Heart left ventricle (tissue), 16 donors: ENCODE measurements at places on chromosomes 4 and X.

DNA sequence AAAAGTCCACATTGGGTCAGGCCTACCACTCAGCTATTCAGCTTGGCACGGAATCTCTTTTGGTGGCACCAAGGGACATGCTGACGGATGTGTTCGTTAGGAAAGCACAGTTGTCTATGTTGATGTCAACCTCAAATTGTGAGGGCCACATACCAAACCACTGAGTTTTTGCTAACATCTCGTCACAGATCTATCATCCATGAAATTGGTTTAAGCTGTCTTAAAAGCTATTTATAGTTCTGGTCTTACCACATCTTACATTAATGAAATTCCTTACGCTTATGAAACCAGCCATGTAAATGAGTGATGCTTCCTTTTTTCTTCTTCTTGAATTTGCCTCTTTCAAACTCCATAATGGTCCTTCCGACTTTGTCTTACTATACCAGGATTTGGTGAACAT is 101.5 kb downstream of the MGST2 start:
- DNase-seq, result no peak

- no peak for DNase-seq
Observed at GRCh38 chr4:71270901-71271300, 67.9 kb upstream of the SLC4A4 start.

DNA sequence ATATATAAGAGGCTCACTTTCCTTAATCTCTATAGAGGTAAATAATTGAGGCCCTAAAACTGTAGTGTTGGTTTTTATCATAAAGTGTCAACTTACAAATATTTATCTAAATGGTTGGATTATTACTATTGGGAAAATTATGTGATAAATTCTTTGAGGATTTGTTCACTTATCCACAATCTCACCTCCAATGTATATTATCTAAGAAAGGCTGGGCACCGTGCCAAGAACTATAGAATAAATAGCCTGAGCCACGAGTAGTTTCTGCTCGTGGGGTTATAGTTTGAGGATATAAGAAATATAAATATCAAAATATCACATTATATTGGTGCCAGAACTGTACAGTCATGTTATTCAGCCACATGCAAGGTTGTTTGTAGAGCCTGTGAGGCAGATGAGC is 177.9 kb downstream of the VEGFC start:
- no peak for DNase-seq

DNA sequence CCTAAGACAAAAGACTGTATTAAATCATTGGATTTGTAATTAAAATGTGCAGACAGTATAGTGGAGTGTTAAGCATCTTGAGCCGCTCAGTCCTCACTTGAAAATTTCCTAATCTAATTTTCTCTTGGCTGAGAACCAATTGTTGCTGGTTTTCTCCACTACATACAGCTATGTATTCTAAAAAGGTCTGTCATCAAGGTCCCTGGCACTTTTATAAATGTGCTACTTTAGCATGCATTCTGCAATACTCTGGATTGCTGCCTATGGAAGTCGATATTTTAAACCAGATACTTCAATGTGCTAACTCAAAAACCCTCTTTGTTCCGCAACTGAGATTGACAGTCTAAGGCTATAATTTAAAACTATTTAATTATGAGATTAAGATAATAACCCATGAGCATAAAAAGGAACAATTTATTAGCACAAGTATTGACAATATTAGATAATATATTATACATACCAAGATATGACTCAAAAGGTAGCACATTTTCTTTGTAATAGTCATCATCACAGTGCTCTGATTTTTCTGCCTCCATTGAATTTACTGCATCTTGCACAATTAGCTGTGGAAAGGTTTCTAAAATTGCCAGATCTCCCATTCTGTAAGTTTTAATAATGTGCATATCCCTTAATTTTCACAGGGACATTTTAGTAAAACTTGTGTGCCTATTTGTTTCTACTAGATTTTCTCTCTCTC is 815.1 kb downstream of the ADGRL3 start:
- no peak for DNase-seq

DNA sequence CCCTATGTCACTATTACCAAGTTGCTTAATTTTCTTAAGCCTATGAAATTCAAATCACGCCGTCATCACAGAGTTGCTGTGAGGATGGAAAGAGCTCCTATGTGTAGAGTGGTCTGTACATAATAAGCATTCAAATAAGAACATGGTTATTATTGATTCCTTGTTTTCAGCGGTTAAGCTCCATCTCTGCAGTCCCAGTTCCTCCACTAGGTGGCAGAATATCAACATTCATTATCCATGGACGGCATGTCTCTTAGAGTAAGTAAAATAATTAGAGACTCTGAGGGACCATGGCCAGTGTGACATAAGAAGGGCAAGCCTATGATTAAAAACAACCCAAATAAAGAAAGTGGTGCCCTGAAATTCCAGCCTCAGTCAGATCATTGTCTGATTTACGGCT is 132.5 kb upstream of the NHS start:
- DNase-seq, result peak; percentile 7

DNA sequence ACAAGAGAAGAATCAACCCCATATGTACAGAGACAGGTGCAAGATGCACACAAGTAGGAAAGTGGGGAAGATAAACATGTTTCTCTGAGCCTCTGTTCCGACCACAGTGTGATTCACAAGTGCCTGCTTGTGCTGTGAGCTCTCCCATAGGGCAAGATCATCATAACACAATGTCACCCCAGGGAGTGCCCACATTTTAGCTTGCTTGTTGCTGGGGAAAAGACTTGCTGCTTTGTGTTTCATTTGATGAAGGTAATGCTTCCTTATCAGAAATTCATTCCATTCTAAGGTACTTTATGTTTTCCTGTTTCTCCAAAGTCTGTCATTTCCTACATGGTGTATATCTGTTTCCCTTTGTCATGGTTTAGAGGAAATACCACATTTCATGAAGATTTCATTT is 304.5 kb upstream of the DIPK2B start:
- no peak for DNase-seq

GRCh38 chr4:1623400-1623799 is 60.7 kb downstream of the FAM53A start:
- DNase-seq, result no peak

DNA sequence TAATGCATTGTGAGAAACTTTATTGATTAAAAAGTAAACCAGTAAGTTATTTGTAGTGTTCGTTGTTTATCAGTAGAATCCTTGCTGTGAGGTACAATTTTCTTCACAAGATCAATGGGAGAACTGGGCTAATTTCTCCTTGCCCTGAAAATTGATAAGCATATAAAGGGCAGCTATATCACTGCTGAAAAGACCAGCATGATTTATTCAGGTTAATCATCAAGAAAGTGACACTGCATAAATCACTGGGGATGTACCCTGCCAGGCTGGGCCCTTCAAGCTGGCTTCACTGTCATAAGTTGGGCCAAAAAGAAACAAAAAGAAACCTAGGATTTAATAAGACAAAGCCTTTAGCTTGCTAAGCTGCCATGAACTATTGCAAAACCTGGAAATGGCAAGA is 746.7 kb downstream of the STPG2 start:
- DNase-seq, result no peak

DNA sequence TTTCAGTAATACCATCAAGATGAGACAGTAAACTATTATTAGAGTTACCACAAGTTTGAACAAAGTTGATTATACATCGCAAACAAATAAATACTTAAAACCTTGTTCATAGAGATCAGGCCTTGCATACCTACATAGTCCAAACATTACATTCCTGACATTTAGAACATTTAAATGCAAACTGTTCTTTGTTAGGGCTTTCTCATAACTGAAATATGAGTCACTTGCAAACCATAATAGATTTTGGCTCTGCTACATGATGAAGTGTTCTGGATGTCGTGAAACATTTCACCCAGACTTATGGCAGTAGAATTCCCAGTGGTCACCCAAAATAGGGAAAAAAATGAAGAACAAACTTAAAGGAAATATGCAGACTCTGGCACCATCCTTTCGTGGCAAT is 75.0 kb downstream of the FAT4 start:
- DNase-seq, result no peak

- DNase-seq, result no peak
Observed at GRCh38 chr4:108244606-108245005, 75.9 kb upstream of the LEF1 start.

GRCh38 chr4:149120331-149121022 is 678.3 kb upstream of the NR3C2 start:
- no peak for DNase-seq

GRCh38 chr4:140740422-140740821 is 15.8 kb downstream of the TBC1D9 start:
- DNase-seq, result no peak

DNA sequence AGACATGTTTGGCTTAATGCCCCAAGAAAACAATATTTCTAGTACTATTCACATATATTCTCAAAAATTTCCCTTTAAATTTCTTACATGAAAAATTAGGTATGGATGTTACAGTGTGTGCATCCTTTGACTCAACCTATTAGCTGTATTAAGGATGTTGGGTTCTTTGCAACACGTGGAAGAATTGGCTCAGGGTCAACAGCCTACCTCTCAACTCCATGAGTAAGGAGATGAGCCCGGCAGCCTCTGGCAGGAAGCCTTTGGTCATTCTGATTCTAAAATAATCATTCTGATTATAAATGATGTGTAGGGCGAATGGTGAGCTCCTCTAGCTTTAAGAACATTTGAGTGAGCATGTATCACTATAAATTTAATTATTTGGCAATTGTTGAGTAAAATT is 148.0 kb upstream of the WDFY3 start:
- DNase-seq, result no peak

- no peak for DNase-seq
Observed at GRCh38 chr4:39976945-39977488, 694 bp downstream of the PDS5A start.

GRCh38 chr4:5683566-5683965 is 24.8 kb downstream of the EVC2 start:
- DNase-seq, result no peak

- no peak for DNase-seq
Observed at GRCh38 chrX:136034668-136035067, 49.4 kb downstream of the SLC9A6 start.

GRCh38 chrX:40154853-40155588 is 57.3 kb upstream of the BCOR start:
- DNase-seq, result peak; percentile 71

DNA sequence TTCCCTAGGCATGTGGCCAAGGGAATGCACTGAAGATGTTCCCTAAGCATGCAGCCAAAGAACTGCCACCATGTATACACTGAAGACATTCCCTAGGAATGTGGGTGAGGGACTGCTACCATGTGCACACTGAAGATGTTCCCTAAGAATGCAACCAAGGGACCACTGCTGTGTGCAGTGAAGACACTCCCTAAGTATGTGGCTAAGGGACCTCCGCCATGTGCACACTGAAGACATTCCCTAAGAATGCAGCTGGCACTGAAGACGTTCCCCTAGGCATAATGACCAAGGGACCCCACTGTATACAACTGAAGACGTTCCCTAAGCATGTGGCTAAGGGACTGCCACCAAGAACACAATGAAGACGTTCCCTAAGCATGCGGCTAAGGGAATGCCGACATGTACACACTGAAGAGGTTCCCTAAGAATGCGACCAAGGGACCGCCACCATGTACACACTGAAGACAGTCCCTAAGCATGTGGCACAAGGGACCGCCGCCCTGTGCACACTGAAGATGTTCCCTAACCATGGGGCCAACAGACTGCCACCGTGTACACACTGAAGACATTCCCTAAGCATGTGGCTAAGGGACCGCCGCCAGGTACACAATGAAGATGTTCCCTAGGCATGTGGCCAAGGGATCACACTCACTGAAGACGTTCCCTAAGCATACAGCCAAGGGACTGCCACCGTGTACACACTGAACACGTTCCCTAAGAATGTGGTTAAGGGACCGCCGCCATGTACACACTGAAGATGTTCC is 25.6 kb downstream of the DHRSX start:
- no peak for DNase-seq

GRCh38 chr4:65033899-65034298 is 624.6 kb upstream of the TECRL start:
- DNase-seq, result no peak

DNA sequence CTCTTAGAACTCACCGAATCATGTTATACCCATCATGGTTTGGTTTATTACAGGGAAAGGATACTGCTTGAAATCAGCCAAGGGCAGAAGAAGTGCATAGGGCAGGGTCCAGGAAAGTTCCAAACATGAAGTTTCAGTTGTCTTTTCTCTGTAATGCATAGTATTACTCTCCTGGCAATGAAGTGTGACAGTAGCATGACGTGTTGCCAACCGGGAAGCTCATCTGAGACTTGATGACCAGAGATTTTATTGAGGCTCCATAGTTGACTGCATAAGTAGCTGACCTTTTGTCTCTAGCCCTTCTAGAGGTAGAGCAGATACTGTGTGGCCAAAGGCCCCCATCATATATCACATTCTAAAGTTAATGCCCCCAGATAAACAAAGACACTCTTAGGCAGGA is 72.1 kb downstream of the BEND4 start:
- no peak for DNase-seq

GRCh38 chrX:153485396-153486080 is 9.2 kb upstream of the BGN start:
- no peak for DNase-seq

GRCh38 chrX:16930392-16930791 is 16.1 kb upstream of the REPS2 start:
- no peak for DNase-seq

DNA sequence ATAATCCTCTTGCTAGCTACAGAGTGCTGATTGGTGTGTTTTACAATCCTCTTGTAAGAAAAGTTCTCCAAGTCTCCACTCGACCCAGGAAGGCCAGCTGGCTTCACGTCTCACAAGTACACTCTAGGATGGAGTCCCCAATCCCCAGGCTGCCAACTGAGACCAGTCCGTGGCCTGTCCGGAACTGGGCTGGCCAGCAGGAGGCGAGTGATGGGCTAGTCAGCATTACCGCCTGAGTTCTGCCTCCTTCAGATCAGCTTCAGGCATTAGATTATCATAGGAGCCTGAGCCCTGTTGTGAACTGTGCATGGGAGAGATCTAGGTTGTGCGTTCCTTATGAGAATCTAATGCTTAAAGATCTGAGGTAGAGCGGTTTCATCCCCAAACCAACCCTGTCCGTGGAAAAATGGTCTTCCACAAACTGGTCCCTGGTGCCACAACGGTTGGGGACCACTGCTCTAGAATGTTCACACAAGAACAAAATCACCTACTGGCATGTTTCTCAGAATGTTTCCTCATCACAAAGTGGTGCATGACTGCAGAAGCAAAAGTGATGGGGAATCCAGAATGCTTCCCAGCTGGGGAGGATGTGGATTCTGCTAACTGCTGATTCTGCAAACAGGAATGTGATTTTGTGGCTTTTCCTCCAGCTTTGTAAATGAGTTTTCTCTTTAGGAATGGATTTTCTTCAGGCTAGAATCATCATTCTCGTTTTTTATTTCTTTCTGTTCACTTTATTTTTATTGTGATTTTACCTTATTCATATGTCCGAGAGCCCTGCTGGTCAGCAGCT is 40.9 kb downstream of the SEPTIN11 start:
- DNase-seq, result no peak

- no peak for DNase-seq
Observed at GRCh38 chrX:8955511-8955910, 78.4 kb downstream of the FAM9B start.

- DNase-seq, result no peak
Observed at GRCh38 chr4:185238750-185239149, 29.4 kb downstream of the SNX25 start.

GRCh38 chr4:103152381-103152780 is 45.8 kb downstream of the CENPE start:
- no peak for DNase-seq

- no peak for DNase-seq
Observed at GRCh38 chr4:73447671-73448070, 11.7 kb downstream of the AFP start.

GRCh38 chr4:174672276-174672675 is 150.0 kb upstream of the HPGD start:
- no peak for DNase-seq

- DNase-seq, result no peak
Observed at GRCh38 chr4:14399848-14400247, 602.4 kb upstream of the CPEB2 start.
